ENCODE measurements at places on chromosomes 4 and X.

GRCh38 chr4:85092943-85093342, 126.5 kb upstream of the WDFY3 start:
- no peak for DNase-seq

- no peak for DNase-seq
Measured at GRCh38 chrX:137792214-137792613, 226.3 kb downstream of the ZIC3 start.

- no peak for DNase-seq
Measured at GRCh38 chrX:12814420-12814819, 23.2 kb downstream of the PRPS2 start.

DNA sequence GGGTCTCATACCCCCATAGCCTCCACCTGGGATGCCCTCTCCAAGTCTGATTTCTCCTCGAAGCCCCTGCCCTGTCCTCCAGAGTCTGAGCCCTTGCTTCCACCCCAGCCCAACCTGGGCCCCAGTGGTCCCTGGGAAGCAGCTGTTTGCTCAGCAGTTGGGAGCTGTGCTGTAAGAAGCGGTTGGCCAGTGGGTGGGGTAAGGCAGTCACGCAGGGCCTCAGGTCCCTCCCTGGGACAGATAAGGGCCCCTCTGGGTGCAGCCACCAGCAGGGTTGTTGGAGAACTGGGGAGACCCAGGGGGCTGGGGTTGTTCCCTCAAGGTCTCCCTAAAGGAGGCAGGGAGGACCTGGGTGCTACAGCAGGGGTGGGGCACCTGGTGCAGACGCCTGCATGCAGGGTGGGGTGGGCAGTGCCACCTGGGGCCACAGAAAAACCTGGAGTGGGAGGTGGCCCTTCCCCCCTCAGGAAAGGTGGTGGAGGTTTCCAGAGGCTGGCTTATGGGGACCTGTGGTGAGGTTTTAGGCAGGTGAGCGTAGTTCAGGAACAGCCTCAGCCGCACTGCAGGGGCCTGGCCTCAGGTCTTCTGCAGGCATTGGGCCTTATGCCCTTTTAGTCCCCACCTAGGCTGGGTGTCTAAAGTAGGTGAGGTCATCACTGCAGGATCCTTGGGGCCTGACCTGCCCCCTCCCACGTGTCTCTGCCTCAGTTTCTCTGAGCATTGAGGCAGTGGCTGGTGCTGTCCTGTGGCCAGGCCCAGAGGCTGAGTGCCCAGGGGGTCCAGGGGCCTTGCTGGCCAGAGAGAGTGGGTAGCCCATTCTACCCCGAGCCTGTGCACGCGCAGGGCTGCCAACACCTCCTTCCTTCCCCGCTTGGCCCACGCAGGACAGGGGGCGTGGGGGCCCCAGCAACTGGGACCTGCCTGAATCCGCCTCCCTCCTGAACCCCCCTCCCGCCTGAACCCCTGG, 3.1 kb upstream of the SLC26A1 start:
- DNase-seq, result peak; percentile 15

- DNase-seq, result no peak
Measured at GRCh38 chr4:147014946-147015345, 69.3 kb upstream of the TTC29 start.

DNA sequence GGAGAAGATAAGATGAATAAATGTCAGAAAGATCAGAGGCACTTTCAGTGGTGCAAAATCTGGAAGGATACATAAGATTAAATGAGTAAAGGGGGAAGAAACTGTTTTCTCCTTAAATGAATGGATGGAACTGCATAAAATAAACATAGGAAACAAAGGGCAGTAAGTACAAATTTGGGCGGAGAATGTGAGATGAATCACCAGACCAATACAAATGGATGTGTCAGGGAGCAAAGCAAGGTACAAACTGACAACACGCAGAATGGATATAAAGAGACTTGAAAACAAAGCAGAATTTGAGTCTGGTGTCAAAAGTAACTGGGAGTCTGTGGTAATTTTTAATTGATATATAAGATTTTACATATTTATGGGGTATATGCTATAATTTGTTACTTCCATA, 175.3 kb upstream of the PCDH18 start:
- no peak for DNase-seq

- DNase-seq, result no peak
Measured at GRCh38 chrX:43003204-43003565, 225.2 kb upstream of the PPP1R2C start.

- DNase-seq, result no peak
Measured at GRCh38 chr4:124633285-124633941, 79.1 kb downstream of the ANKRD50 start.

DNA sequence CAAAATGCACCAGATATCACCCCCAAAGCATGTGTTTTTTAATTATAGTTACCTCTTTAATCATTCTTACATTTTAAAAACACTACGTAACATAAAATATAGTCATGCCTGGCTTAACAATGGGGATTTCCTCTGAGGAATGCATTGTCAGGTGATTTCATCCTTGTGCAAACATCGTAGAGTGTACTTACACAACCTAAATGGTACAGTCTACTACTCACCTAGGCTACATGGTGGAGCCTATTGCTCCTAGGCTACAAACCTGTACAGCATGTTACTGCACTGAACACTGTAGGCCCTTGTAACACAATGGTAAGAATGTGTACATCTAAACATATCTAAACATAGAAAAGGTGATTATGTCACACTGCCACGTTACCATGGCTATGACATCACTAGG, 208.6 kb downstream of the SPOCK3 start:
- DNase-seq, result no peak

GRCh38 chr4:80989921-80990544, 40.5 kb upstream of the BMP3 start:
- DNase-seq, result no peak

GRCh38 chr4:96093563-96093962, 253.7 kb downstream of the PDHA2 start:
- no peak for DNase-seq

- DNase-seq, result no peak
Measured at GRCh38 chrX:129161108-129161507, 362.2 kb downstream of the SMARCA1 start.

- DNase-seq, result no peak
Measured at GRCh38 chrX:24294619-24295018, 19.2 kb downstream of the SUPT20HL2 start.

DNA sequence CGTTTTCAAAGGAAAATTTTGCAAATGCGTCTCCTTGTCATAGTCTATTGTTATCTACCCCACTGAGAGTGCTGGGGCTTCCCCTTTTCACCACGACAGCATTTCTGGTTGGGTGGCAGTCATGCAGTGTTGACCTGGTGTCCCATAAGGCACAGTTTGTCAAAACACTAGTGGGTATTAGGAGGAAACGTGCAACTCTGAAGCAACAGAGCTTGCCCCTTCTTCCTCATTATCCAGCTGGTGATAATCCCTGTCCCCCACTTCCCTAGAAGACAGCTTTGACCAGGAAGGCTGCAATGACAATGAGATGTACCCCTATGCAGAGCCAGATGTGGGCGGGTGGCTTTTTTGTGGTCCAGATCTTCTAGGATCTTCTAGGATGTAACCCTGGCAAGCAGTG, 1.8 kb downstream of the TBC1D1 start:
- peak; percentile 41 for DNase-seq

- no peak for DNase-seq
Measured at GRCh38 chr4:147981305-147981704, 249.4 kb downstream of the ARHGAP10 start.

DNA sequence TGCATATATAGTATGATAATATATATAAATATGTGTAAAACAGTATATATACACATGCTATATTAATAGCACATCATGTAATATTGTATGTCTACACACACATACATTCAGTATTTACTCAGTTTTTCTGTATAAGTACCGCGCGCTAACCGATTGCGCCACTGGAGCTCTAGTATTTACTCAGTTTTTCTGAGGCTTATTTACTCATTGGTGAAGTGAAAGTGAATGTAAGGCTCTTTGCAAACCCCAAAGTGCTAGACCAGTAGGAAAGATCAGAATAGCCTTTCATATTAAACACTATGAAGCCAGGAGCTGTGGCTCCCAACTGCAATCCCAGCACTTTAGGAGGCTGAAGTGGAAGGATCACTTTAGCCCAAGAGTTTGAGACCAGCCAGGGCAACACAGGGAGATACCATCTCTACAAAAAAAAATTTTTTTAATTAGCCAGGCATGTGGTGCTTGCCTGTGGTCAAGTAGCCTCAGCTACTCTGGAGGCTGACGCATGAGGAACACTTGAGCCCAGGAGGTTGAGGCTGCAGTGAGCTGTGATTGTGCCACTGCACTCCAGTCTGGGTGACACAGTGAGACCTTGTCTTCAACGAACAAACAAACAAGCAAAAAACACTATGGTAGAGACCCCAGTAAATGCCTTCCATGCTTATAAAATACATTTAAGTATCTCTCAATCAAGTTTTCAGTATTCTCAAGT, 125.8 kb downstream of the KIT start:
- no peak for DNase-seq

GRCh38 chr4:176189891-176190795, 5.2 kb downstream of the SPATA4 start:
- no peak for DNase-seq

- no peak for DNase-seq
Measured at GRCh38 chr4:137621056-137621455, 88.8 kb upstream of the PCDH18 start.

GRCh38 chr4:4386736-4387392, at the start of gene NSG1:
Gene NSG1 (plus strand): TSS chr4:4387102. CDS start chr4:4387630, 528 bp downstream.
- no peak for DNase-seq

GRCh38 chrX:41090568-41091238, 5.5 kb downstream of the USP9X start:
- DNase-seq, result no peak

DNA sequence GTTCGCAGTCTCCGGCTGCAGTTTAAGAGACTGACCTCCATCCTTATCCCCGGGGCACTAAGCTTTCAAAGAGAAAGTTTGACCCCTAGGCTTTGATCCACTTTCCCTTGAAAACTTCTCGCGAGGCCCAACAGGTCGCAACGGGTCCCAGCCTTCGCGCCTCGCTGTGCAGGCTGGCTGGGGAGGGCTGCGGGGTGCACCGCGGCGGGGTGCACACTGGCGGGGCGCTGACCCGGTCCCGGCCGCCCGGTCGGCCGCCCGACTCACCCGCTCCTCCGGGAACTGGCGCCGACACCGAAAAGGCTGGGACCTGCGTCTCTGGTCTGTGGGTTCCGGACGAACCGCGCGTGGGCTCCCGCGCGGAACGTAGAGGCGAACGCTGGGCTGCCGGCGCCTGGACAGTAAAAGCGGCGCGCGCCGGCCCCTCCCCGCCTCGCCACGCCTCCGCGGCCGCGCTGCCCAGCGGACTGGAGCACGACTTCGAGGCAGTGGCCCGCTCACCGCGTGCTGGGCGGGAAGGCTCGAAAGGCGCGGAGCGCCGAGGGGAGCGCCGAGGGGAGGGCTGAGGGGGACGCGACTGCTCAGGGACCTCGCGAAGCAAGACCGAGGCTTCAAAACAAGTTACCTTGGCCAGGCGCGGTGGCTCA, at the start of gene TAF7L:
TSS of gene TAF7L (minus strand) at position 378 of the 647 bp plus-strand sequence. CDS start 3,791 bp downstream, outside the sequence.
- DNase-seq, result no peak

DNA sequence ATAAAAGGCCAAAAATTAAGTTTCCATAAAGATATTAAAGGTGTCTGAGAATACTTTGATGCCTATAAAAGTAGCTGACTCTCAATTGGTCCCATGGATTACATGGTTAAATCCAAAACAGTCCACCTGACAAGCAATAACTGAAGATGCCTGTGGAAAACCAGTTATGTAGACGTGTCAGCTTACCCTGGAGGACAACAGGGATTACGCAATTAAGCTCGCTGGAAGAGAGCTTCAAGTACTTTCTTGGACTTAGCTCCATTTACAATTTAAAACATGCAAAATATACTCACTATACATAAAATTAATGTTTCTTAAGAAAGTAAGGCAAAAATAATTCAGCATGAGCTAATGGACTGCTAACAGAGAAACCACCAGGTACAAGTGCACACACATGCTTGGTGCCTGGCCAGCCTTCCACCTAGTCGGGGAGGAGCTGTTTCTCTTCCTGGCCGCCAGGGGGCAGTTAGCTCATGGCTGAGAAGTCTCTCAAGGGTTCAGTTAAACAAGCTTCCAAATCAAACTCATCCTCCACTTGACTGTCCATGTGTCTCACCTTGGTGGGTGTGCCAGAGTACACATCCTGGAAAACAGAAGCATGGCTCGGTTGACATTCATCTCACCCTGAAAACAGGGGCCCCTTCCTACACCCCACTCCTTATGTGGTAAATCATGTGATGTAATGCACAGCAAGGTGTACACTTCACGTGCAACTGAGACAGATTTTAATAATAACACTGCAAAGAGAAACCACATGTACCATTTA, 9.2 kb upstream of the FAM53A start:
- peak; percentile 65 for DNase-seq

- DNase-seq, result no peak
Measured at GRCh38 chr4:128519163-128519830, 231.7 kb upstream of the PGRMC2 start.

GRCh38 chr4:102455750-102456149, 45.4 kb upstream of the NFKB1 start:
- DNase-seq, result no peak

DNA sequence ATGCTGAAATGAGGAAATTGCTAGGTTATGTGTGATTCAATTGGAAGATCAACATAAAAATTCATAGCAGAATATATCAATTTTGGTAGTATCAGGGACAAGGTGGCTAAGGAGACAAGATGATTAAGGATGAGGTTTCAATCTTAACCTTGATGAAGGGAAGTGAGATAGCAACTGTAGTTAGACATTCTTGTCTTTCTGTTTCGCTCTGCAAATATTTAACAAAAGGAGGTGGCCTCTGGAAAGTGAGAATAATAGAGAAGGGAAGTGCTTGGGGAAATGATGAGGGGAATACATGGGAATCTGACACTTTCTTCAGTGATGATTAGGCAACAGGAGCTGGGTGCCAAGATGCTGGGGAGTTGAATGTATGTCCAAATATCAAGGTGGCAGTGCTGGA, 337.1 kb upstream of the PUDP start:
- no peak for DNase-seq

GRCh38 chrX:40007131-40007755, 90.5 kb downstream of the BCOR start:
- no peak for DNase-seq

DNA sequence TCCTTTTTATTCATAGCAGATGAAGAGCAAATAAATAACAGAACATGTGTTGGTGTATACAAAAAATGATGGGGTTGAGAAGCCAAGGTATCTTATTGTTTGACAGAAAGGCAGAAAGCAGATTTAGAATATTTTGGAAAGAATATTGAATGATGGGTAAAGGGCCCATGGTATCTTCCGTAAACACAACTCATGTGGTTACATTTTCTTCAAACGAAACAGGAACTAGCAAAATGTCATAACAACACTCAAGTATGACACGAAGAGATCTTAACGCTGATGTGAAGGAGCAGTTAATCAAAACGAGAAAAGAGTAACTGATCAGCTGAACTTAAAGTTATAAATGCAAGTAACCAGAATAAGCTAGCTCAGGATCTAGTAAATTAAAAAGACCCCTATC, 195.7 kb upstream of the GK2 start:
- no peak for DNase-seq

All from activated B cell treated with CpG ODN at 0.5 μM for 24 hours (primary cell).